ENCODE measurements at places on chromosomes 4 and X.

- no peak for DNase-seq
Measured at GRCh38 chr4:114527170-114527569, 71.4 kb upstream of the UGT8 start.

DNA sequence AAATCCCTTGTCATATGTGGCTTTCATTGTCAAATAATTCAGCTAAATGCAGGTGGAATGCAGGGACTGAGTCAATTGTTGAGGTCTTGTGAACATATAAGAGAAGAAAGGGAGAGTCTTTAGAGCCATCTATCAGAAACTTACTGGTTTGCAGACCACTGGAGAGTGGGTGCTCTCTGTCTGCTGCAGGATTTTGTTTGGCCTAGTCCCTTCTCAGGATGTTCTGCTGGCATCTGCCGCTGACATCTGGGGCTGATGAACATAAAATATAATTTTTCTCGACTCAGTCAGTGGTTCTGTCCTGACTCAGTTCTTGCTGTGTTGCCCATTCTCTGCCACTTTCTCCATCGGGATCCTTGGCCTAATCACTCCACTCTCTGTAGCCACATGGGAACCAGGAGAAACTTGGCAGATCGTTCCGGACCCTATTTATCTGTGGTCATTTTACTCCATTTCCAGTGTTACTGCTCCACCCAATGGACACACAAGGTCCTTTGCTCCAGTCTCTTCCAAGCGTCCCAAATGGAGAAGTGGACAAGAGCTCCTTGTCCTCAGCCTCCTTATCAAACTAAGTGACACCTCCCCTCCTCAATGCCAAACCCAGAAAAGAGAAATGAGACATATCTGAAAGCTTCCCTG is 436.2 kb downstream of the FAT4 start:
- DNase-seq: no peak

DNA sequence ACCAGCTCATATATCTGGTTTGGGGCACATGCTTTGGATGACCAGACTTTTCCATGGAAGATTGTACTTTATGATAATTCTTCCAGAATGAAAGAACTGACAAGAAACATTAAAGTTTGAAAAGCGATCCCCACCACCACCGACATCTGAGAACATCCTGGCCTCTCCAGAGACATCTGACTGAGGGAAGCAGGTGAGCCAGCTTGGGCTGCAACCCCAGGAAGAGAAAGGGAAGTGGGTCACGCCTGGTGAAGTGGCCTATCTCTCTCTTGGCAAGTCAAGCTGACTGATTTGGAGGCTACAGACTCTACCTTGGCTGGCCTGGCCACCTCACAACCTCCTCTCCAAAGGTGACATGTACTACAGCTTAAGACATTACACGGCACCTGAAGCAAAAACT is 20.7 kb downstream of the PARM1 start:
- DNase-seq: no peak

DNA sequence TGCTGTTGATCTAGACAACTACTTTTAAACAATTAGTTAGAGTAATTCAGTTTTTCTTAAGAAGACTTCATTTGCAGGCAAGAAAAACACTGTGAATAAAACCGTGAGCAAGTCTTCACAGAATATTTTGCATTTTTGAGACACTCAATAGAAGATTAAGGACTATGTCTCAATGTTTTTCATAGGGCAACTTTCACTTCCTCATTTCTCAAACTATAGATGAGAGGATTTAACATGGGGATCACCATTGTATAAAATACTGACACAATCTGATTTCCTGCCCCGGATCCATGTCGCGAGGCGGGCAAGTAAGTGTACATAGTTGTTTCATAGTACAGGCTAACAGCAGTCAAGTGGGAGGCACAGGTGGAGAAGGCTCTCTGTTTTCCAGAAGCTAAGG is 108.8 kb upstream of the IGSF1 start:
- no peak for DNase-seq

DNA sequence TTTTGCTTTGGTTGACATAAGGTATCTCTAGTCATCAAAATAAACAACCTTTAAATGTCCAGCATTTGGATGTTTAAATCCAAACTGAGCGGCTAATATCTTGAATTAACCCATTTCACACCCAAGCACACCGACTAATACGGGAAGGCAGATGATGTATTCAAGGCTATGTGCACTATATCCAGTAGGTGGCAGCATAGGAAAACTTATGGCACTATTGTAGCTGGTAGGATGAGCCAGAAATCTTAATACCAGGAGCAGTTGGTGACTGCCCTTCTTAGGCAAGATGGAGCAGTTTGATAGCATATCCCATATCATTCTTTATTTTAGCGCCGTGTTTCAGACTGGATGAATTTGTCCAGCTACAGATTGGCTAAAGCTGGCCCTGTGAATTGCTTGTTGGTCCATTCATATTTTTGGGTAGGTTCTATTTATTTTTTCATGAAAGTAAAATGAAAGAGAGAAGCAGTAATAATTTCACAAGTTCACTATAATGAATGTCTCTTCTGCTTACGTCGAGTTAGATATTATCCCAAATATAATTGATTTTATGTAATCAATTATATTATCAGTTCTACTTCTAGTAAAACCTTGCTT is 24.4 kb downstream of the UCHL1 start:
- DNase-seq: peak; percentile 72

GRCh38 chr4:833731-834367 is 7.9 kb upstream of the CPLX1 start:
- DNase-seq: no peak

DNA sequence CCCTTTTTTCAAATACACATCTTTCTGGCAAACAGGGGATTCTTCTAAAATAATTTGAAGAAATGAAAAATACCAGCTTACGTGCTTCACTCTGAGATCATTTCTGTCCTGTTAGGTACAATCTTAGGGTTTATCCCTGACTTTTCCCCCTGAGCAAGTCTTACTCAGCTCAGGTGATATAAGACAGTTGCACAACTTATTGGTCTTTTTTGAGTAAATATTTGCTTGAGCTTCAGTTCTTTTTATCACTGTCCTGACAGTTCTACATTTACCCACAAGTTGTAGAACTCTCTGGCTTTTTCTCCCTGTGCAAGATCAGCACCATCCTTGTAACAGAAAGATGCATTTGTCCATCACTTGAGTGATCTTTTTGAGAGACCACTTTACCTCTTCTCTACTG is 84.9 kb downstream of the MID1IP1 start:
- no peak for DNase-seq

DNA sequence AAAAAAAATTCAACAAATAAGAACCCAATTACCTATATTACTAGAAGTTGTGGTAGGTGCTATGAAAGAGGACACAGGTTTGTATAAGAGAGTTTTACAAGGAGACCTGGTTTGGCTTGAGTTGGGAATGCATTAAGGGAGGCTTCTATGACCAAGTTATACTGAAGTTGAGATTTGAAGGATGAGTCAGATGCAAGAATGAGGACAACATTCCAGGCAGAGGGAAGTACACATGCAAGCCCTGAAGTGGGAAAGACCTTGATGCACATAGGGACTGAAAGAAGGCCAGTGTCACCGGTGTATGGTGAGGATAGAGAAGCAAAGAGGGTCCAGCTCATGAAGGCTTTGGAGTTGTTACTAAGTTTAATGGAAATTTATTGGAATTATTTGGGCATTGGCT is 52.2 kb downstream of the ANK2 start:
- DNase-seq: no peak

DNA sequence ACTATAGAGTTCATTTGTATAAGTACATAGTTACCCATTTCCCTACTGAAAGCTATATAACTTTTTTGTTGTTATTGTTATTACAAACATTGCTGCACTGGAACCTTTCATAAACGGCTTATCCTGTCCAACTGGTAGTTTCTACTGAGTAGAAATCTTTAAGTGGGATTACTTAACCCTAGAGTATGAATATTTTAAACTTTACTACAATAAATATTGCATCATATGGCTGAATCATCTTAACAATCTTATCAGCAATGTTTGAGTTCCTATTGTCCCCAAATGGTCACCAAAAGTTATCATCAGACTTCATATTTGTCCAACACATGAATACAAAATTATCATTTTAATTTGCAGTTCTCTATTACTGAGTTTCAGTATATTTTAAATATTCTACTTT is 40.5 kb downstream of the LCORL start:
- DNase-seq: no peak

- DNase-seq: no peak
Measured at GRCh38 chr4:32073542-32073941, 1353.4 kb downstream of the PCDH7 start.

GRCh38 chr4:11614426-11614825 is 185.7 kb upstream of the HS3ST1 start:
- DNase-seq: no peak

GRCh38 chr4:100548200-100548560 is 30.4 kb upstream of the EMCN start:
- no peak for DNase-seq

DNA sequence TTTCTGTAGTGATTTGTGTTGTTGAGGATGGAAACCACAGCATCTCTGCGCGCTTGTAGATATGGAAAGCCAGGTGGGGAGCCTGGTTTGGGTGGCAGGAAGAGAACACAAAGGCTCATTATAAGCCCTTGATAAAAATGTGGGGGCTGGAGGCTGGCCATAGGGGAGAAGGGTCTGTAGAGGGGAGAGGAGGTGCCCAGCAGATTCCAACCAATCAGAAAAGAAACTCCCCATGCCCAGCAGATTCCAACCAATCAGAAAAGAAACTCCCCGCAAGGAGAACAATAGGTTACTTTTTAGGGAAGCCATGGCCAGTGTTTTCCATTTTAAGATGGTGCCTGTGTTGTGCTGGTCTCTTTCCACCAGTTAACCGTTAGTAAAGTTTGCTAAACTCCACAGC is 9.8 kb upstream of the CENPU start:
- no peak for DNase-seq

GRCh38 chr4:6992728-6993677 is 50.2 kb upstream of the TADA2B start:
- no peak for DNase-seq

DNA sequence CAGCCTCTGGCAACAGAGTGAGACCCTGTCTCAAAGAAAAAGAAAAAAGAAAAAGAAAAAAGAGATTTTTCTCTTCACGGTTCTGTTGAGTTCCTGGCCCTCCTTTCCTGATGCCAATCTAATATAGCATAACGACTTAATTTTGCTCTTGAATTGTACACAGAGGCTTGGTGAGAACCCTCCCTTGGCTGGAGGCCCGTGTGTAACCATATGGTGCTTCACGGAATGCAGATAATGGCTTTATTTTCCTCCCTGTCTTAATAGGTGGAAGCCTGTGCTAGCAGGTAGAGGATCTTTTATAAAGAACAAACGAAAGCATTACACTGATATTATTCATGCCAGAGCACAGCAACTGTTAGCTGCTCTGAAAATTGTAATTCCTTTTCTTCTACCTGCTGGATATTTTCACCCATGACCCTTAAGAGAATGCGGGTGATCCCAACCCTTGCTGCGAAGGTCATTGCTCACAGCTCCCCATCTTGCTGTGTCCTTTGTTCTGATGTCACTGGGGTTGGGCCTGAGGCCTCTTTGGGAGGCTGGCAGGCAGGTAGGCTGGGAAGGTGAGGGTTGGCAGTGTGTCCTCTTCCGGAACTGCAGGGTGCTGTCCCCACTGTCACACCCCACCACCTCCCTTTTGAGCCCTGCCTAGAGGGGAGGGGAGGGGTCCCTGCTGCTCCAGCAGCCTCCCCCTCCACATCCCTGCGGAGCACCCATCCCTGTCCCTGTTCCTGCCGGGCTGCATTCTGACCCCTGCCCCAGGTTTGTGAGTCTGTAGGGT is 83.8 kb upstream of the STOX2 start:
- peak; percentile 76 for DNase-seq

DNA sequence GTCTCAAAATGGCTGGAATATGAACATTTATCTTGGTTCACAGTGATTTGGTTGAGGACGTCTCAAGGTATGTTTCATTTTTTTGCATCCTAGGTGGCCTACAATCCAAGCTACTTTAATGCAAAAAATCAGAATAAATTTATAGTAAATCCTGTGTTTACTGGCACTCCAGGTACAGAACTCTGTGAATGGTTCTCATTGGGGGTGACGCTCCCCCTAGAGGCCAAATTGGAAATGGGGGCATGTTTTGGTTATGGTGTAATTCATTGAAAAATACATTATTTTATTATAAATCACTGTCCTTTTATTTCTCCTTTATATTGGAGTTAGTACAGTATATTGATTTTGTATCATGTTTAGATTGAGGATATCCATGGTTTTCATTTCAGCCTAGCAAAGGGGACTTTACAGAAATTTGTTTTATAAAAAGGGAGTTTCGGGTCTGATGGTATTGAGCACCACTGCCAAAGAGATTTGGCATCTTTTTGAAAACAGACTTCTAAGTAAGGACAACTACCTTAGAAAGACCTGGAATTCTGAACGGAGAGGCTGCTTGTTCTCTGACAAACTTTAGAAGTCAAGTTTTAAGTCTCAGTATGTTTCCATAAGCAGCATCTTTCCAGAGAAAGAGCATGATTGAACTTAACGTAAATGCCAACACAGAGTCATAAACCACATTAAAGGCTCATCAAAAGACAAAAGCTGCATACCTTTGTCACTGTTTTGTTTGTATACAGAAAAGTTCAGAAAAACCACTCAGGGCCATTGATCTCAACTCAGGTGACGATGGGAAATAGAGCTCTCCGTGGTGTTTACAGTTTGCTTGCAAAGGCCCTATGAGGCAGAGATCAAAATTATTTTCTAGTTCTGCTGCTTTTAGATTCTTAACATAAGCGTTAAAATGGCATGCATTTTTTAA is 19.4 kb downstream of the MTM1 start:
- no peak for DNase-seq

GRCh38 chr4:2946812-2947600 is 16.2 kb downstream of the NOP14 start:
- DNase-seq: no peak

Measured in NCI-H2171 treated with DMSO at 0.1 percent for 48 hours (cell line).